Keratinocyte (primary cell): ENCODE measurements at places on chromosomes 12 and 14.
A peak's percentile ranks its signal among the peaks of the same experiment; 100 is the strongest.

- DNase-seq = peak; percentile 40
These were observed 501.2 kb downstream of the GALC start for GRCh38 chr14:87491816-87492215.

DNA sequence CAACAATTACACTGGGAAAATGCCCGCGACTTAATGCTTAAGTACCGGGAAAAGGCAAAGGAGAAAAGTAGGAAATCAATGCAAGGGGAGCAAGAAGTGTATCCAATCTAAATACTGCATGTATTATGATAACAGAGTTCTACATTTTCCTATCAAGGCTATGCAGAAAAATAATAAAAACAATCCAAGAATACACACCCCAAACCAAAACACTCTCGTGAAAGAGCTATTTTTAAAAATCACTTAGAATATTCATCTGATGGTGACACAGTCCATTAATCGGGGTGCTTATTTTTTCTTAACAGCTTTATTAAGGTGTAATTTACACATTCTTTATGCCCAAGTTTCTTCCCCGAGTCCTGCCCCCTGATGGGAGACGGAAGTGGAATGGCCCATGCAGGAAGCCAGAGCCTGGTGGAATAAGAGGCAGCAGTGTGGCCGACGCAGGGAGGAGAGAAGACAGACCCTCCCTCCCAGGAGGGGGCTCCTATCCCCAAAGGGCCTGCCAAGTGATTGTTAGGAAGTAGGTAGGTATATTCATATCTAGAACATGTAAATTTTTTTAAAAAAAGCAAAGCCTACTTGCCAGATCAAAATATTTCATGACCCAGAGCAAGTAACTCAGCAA is 174.3 kb downstream of the FOXN3 start:
- no peak for DNase-seq

DNA sequence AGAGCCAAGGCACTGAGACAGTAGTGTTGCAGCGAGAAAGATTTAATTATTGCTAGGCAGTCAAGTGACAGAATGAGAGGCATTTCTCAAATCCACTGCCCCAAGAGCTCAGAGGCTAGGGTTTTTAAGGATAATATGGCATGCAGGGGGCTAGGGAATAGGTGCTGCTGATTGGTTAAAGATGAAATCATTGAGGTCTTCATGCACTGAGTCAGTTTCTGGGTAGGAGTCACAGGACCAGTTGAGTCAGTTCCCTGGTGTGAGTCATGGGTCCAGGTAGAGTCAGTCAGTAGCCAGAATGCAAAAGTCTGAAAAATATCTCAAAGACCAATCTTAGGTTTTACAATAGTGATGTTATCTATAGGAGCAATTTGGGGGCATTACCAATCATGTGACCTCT is 323.8 kb downstream of the RGS6 start:
- no peak for DNase-seq

DNA sequence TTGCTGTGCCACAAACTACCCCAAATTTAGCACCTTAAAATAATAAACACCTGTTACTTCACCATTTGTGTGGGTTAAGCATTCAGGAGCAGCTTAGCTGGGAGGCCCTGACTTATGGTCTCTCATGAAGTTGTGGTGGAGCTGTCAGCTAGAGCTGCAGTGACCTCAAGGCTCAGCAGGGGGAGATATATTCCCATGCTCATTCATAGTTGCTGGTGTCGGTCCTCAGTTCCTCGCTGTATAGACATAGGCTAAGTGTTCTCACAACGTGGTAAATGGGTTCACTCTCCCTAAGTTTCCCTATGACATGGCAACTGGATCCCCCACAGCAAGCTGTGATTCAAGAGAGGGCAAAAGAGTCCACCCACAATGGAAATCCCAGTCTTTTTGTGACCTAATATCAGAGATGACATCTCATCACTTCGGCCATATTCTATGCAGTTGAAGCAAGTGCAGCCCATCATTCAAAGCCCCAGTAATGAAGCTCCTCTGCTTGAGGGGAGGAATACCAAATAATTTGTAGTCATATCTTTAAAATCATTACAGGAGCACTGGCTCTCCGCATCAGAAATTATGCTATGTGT is 41.1 kb downstream of the PRB3 start:
- no peak for DNase-seq

DNA sequence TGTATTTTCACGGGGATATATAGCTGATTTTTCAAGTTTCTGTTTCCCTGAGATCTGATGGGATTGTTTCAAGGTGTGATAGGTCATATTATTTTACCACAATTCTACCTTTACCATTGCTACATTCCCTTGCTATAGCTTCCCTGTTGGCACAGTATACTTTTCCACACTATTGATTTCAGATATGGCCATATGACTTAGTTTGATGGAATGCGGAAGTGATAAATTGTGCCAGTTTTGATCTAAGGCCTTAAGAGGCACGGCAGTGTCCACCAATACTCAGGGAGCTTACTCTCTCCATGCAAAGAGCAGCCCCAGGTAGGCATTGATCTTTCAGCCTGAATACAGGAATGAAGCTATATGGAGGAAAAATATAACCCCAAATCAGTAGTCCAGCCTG is 315.7 kb downstream of the SLC16A7 start:
- DNase-seq = no peak

GRCh38 chr14:92176476-92176875 is 54.7 kb downstream of the CPSF2 start:
- DNase-seq = no peak

DNA sequence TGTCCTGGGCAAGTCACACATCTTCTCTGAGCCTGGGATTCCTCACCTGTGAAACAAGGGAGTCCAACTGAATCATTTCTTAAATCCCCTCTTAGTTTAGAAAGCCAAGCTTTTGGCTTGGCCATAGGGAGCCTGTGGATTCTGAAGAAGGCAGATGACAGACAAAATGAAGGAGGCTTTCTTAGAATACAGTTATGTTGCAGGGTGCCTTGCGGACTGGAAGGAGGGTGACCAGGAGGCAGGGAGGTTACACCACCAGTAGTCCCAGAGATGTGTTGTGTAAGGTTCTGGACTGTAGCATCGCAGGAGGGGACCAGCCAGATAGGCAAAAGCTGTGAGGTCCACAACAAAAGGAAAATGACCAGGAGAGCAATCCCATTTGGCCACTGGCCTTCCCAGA is 8.2 kb upstream of the ACVR1B start:
- no peak for DNase-seq
